Activated CD4-positive, alpha-beta T cell treated with anti-CD3 and anti-CD28 coated beads, Interleukin-2, amount 50 U/mL, for 16 hours (primary cell): ENCODE measurements at places on chromosomes 16 and 17.

GRCh38 chr17:58004060-58004459, 3.0 kb downstream of the SRSF1 start:
- no peak for DNase-seq

DNA sequence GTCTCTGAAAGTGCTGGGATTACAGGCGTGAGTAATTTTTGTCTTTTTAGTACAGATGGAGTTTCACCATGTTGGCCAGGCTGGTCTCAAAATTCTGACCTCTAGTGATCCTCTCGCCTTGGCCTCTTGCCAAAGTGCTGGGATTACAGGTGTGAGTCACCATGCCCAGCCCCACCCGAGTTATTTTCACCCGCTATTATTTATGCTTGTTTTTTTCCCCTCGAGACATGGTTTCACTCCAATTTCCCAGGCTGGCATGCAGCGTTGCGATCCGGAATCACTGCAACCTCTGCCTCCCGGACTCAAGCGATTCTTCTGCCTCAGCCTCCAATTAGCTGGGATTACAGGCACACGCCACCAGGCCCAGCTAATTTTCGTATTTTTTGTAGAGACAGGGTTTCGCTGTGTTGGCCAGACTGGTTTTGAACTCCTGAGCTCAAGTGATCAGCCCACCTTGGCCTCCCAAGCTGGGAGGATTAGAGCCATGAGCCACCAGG, 9.2 kb downstream of the RPL23 start:
- no peak for DNase-seq

DNA sequence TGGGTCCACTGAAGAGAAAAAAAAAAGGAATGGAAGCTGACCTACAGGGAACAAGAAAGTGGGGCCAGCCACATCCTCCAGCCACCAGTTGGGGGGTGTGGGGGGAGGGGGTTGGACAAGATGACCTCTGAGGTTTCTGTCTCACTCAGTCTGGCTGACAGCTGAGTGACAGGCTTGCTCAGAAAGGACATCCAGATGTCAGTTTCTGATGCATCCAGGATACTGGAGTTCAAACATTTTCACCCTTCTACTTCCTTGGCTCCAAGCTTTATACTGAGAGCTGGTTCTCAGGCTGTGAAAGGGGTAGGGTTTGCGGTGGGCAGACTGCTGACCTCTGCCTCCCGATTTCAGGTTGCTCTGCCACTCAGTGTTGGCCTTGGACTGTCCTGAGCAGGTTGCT, 2178.3 kb downstream of the TP53TG3F start:
- no peak for DNase-seq

DNA sequence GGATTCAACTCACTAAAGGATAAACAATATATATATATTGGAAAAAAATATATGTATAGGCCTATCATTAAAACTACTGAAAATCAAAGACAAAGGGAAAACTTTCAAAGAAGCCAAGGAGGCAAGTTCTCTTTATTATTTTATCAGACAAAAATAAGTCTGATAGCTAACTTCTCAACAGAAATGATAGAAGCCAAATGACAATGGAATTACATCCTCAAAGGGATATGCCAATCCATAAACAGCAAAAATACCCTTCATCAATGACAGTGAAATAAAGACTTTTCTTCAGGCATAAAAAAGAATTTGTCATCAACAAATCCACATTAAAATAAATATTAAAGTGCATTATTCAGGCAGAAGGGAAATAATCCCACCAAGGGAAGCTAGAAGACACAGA, 393.4 kb downstream of the ZFHX3 start:
- no peak for DNase-seq

- no peak for DNase-seq
Observed at GRCh38 chr17:2863204-2863603, 67.0 kb downstream of the RAP1GAP2 start.

GRCh38 chr16:50204453-50205108, 51.5 kb downstream of the TENT4B start:
- no peak for DNase-seq

- DNase-seq: no peak
Observed at GRCh38 chr16:68940816-68941215, 97.5 kb downstream of the TANGO6 start.

GRCh38 chr17:39080421-39081078, 70.9 kb downstream of the PLXDC1 start:
- DNase-seq: no peak

- DNase-seq: peak; percentile 21
Observed at GRCh38 chr17:64148699-64149098, 18.8 kb upstream of the ERN1 start.

DNA sequence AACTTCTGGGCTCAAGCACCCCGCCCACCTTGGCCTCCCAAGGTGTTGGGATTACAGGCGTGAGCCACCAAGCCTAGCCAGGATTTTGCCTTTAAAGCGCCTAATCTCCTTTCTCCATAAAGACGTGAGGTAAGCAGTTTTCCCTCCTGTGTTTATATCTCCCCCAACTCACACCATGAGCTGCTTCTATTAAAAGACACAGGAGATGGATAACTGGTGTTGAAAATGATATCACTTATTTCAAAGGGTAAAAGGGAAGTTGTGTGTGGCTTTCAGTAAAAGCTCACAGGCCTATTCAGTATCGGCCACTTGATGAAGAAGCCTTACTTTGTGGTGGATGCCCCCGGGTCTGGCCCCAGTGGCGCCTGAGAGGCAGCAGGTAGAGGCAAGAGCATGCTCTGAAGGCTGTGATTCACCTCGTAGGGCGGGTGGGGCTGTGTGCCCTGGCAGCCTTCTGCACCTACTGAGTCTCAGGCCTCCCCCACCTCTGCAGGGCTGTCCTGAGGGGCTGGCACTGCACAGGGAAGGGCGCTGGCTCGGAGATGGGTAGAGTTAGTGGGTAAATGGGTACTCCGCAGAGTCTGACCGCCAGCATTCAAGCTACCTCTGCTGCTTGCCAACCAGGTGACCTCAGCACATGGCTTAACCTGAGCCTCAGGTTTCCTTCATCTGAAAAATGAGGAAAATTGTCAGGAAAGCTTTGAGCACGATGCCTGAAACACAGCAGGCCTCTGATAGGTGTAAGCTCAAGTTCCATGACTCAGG, 146.8 kb downstream of the CLEC16A start:
- DNase-seq: no peak

GRCh38 chr16:79685871-79686270, 85.3 kb upstream of the MAF start:
- DNase-seq: no peak

- no peak for DNase-seq
Observed at GRCh38 chr17:83174362-83175118, 95.1 kb downstream of the METRNL start.

- DNase-seq: no peak
Observed at GRCh38 chr17:57875290-57876022, 25.6 kb upstream of the MRPS23 start.

GRCh38 chr17:80092959-80093358, 8.4 kb upstream of the GAA start:
- DNase-seq: no peak

DNA sequence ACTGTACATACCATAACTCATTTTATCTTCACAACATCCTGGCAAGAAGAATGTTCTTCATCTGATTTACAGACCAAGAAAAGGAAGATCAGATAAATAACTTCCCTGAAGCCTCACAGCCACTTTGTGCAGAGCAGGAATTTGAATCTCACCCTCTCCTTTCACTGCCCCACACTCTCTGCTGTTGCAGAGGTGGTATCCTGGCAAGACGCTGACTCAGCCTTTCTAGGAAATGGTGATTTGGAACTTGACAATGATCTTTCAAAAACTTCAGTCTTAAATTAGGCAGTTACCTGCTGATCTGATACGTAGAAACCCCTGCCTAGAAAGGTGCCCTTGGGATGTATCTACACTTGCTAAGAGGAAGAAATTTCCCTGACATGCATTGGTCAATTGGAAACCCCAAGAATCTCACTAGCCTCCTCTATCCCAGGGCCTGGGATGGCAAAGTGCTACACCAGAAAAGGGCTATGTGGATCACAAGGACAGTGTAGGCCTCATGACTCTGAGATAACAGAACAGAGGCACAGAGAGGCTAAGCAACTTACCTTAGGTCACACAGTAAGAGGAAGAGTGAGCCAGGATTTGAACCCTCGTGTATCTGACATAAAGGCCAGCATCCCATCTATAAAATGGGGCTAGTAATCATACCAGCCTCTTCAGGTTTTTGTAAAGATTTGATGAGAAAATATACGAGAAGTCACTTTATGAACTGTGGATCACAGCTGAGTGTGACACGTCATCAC, 17.9 kb downstream of the FBXO39 start:
- no peak for DNase-seq

DNA sequence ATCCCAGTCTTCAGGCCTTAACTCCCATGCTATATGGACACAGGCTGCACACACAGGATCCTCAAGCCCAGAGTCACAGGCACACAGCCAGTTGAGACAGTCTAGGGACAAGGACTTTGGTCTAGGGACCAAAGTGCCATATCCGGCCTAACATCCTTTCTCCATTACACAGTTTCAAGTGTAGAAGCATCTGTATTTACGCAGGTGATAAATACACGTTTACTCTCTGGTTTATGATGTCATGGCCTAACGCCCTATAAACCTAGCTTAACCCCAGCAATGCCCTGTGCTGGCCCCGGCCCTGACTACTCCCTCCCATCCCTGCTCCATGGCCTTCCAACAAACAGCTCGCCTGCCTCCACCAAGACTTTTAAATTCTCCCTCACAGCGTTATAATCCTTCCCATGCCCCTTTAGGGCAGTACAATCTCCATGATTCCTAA, 17.1 kb downstream of the CUEDC1 start:
- DNase-seq: no peak

DNA sequence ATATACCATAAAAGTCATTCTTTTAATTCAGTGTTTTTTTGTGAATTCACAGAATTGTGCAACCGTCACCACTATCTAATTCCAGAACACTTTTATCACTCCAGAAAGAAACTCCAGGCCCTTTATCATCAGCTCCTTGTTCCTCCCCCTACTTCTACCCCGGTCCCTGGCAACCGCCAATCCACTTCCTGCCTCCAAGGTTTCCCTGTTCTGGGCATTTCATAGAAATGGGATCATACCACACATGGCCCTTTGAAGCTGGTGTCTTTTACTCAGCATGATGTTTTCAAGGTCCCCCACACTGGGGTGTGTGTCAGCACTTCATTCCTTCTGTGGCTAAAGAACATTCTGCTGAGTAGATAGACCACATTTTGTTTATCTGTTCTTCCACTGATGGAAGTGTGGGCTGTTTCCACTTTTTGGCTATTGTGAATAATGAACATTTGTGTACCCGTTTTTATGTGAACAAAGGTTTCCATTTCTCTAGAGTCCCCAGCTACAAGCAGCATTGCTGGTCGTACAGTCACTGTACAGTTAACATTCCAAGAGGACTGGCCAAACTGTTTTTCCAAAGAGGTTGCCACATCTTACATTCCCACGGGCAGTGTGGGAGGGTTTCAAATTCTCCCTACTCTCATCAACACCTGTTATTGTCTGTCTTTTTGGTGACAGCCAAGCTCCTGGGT, 75.8 kb upstream of the ZNF469 start:
- no peak for DNase-seq

- DNase-seq: peak; percentile 8
Observed at GRCh38 chr17:73393962-73394361, 82.2 kb upstream of the CDC42EP4 start.

DNA sequence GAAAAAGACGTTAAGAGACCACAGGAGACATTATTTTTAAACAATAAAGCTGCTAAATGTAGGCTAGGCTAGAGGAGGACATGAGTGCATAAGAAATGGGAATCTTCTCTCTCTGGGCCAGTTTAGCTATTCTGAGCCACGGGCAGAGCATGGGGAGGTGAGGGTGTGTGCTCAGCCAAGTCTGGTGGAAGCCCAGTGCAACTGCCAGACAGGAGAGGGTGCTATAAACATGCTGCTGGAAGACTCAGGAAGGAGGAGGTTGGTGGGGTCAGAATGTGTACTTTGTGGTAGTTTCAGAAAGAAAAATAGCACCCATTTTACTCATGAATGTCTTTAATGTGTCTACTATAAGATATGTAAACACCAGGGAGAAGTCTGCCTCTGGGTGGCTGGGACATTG, 5.9 kb upstream of the SDK2 start:
- DNase-seq: no peak
